NCI-H446 (cell line): ENCODE measurements at places on chromosomes 6 and 20.

DNA sequence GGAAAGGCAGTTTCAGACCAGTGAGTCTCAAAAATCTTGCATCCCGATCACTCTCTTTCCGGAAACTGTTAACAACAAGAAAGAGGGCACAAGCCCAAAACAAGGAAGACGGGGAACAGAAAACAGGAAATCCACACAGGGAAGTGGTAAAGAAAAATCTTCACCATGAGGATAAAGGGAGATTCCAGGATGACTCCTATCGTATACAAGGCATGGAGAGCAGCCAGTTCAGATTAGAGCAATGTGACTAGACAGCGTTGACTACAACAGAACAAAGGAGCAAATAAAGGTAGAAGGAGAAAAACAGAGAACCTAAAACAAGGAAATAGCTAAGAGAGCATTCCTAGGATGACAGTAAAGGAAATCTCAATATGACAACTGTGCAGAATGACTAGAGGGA, 26.5 kb downstream of the VNN1 start:
- DNase-seq, result no peak

GRCh38 chr6:21556968-21557721, 36.4 kb upstream of the SOX4 start:
- peak; percentile 13 for DNase-seq

GRCh38 chr20:17725094-17725835, 25.5 kb downstream of the BANF2 start:
- DNase-seq, result peak; percentile 48

DNA sequence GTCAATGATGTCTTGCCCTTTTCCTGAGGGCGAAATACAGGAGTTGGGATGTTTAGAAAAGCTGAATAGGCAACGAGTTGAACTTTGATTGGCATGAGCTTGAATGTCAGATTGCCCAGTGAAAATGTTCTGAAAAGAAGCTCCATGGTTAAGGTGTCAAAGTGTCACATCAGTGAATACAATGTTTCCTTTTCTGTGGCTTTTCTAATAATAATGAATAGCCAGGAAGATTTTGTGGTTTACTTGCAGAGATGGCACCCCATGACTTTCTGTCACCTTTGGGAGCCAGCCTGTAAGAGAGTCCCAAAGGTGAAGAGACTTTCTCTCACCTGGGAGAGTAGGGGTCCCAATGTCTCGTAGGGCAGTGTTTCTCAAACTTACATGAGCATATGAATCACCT, 119.2 kb downstream of the KCNQ5 start:
- DNase-seq, result no peak

DNA sequence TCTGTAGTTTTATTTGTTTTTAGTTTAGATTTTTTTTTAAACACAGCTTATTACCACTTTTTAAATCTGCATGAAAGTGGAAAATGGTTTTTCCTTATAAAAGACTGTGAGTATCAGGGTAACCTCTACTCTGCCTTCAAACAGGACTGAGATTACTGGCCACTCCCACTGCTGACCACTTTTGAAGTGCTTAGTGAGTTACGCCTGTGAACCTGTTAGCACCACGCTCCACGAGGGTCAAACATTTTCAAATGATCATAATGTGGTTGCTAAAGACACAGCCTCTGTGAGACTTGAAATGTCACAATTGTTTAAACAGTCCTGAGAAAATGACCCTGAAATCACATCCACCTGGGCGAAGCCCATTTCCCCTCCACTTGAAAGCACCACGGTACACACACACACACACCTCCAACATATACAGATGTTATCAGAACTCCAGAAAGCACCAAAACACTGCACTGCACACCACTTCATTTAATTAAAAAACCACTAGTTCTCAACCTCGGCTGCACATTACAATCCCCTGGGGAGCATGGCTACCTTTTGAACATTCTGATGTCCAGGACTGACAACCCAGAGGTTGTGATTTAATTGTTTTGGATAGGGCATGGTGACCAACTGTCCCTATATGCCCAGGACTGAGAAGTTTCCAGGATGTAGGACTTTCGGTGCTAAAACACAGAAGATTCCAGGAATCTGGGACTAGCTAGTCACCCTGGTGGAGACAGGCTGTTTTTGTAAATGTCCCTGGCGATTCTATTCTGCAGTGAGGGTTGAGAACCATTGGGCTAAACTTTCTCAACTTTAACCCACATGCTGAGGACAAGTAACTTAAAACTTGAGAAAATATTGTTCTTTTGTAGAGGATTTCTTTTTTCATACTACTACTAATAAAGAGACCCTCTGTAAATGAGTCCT, 176.4 kb upstream of the MYLIP start:
- DNase-seq, result no peak

GRCh38 chr6:35518566-35519312, 6.0 kb upstream of the TULP1 start:
- DNase-seq, result no peak

GRCh38 chr6:21228876-21229460, 364.6 kb upstream of the SOX4 start:
- no peak for DNase-seq

- DNase-seq, result no peak
Observed at GRCh38 chr6:34616227-34616585, 60.1 kb upstream of the SPDEF start.
